ENCODE measurements at places on chromosomes 4 and X.

GRCh38 chrX:64150775-64151174 lies 54.7 kb downstream of the AMER1 start:
- DNase-seq, result no peak

GRCh38 chrX:86981326-86981879 lies 536.2 kb upstream of the KLHL4 start:
- no peak for DNase-seq

GRCh38 chr4:32429151-32429550 lies 1709.0 kb downstream of the PCDH7 start:
- no peak for DNase-seq

DNA sequence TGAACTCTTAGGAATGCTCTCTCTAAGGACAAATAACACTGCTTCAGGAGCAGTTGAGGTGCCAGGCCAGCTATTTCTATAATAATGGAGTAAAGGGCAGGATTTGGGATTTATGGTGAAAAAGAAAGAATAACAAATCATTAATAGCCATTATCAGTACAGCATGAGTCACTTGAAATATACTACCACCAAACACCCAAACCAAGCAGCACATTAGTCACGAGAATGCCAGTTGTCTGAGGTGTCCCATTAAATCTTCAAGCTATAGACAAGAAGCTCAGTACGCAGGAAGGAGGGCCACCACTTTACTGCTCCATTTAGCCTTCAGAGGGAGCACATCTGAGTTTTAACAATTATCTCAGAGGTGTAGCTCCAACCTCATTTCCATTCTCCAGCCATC lies 106.8 kb upstream of the MAGEA10 start:
- DNase-seq, result no peak

GRCh38 chrX:1086444-1087409 lies 125.7 kb downstream of the CRLF2 start:
- DNase-seq, result peak; percentile 67

DNA sequence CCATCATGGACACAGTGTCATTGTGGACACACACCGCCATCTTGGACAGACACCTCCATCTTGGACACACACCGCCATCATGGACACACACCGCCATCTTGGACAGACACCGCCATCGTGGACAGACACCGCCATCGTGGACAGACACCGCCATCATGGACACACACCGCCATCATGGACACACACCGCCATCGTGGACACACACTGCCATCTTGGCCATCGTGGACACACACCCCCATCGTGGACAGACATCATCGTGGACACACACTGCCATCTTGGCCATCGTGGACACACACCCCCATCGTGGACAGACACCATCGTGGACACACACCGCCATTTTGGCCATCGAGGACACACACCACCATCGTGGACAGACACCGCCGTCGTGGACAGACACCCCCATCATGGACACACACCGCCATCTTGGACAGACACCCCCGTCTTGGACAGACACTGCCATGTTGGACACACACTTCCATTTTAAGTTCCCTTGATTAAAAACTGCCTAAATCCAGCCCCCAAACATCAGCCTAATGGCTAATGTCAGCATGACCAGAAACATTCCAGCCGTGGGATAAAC lies 9.1 kb downstream of the ASMTL start:
- no peak for DNase-seq

DNA sequence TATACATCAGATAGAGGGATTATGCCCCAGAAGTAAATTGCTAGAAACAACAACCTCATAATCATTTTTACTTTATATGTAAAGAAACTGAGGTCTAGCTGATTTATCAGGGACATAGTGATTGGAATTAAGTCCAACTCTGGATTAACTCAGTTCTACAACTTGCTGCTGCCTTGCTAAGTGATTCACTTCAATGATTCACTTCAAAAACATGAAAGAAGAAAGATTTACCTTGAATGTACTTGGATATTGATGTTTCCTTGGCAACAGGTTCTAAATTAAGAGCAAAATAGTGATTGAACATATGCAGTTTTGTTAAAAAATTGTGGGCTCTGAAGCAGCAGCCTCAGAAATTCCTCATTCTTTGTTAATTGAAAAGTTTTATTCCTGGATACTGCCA lies 99.8 kb upstream of the H2AZ1 start:
- DNase-seq, result no peak

DNA sequence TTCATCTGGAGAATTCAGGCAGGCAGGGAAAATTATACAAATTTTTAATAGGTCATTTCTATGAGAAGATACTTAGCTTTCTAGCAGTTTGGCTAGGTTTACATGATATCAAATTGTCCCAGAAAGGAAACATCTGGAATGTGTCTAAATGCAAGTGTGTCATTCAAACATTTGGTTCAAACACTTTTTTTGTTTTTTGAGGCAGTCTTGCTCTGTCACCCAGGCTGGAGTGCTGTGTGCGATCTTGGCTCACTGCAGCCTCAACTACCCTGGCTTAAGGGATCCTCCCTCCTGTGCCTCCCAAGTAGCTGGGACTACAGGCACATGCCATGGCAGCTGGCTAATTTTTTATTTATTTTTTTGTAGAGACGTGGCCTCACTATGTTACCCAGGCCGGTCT lies 31.6 kb downstream of the SPARCL1 start:
- no peak for DNase-seq

DNA sequence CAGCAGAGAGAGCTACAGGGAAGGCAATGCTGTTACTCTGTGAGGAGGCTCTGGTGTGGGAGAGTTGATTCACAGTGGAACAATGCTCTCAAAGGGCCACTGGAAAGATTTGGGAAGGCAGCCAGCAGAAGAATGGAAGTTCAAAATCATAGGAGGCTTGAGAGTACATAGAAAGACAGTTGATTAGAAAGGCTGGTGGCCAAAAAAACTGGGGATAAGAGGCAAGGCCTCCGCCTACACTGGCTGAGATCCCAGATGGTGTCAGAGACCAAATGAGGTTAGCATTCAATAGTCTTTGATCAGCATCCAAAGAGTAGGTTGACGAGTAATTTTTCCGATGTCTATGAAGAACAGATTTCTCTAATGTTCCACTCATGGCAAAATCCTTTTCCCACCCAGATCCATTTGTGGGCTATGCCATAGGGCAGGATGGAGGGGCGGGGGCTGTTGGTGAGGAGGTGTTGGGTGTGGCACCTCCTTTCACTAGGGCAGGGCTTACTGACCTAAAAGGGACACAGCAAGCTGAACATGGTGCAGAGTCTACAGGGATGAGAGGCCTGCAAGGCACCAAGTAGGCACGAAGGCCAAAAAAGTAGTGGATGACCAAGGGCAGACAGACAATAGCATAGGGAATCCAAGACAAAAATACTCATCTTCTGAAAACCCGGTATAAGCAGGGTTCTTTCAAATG lies 15.1 kb downstream of the TEC start:
- no peak for DNase-seq

- DNase-seq, result no peak
Observed at GRCh38 chr4:53847965-53848364, 216.4 kb downstream of the CHIC2 start.

DNA sequence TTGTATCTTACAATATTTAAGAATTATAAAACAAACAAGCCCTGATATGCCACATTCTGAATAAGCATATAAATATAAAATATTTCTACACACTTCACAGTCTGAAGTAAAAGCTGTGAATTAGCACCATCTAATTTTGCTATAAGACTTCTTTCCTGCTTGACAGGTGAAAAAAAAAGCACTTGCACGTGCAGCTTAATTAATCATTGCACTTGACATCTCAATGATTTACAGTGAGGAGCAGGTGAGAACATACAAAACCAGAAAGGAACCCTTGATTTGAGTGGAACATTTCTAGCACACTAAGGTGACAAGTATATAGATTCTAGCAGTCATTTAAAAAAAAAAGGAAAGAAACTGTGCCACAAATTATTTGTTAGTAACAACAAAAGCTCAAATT lies 47.9 kb downstream of the CHIC2 start:
- no peak for DNase-seq
